Heart left ventricle (tissue), 16 donors: ENCODE measurements at places on chromosomes 1 and 21. TPM values are rescaled to one million over a fixed set of nuclear protein-coding genes. Genes with fewer than 3 reads are reported as not detected.

DNA sequence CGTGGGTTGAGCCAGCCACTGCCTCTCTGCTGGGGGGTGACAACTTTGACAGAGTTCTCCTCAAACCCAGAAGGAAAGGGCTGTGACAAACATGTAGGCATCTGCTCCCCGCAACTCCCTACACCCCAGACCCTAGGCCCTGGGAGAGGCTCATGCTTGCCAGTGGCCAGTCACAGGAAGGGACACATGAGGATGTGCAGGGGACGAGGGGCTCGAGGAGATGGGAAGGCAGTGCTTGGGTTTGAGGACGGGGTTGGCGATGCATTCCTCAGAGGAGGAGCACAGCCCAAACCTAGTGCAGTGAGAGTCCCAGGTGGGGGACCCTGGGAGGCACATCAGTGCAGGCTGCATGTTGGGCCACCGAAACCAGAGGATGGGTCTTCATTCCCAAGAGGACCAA lies 62.1 kb downstream of the STUM start:
- no peak for DNase-seq

DNA sequence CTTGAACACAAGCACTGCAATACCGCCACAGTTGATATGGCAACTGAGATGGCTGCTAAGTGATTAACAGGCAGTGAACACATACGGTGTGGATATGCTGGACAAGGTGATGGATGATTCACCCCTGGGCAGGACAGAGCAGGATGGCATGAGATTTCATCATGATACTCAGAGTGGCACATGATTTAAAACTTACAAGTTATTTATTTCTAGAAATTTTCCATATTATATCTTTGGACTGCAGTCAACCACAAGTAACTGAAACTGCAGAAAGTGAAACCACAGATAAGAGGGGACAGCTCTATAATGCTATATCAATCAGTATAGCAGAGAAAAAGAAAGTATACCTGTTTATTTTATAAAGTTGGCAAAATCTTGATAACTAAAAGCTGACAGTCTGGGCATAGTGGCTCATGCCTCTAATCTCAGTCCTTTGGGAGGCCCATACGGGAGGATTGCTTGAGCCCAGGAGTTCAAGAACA lies 47.9 kb downstream of the PHACTR4 start:
- DNase-seq = no peak

- DNase-seq = no peak
Measured at GRCh38 chr1:58402444-58402843, 144.1 kb downstream of the OMA1 start.

Gene RCSD1
- total RNA-seq = 46.7 TPM
